Fibroblast of lung (primary cell): ENCODE measurements at places on chromosomes 3 and 15. TPM values are rescaled to one million over a fixed set of nuclear protein-coding genes. Genes with fewer than 3 reads are reported as not detected.
A peak's percentile ranks its signal among the peaks of the same experiment; 100 is the strongest.

Gene SYNM
- 4.4 and 8.6 TPM in 2 replicates for total RNA-seq

Gene POLQ
- 3.3 and 4.1 TPM in 2 replicates for total RNA-seq

Gene FEZF2
- total RNA-seq: not detected in 2 replicates

Gene CMC1
- total RNA-seq: 5.4 and 5.6 TPM in 2 replicates

- H3K4me1 ChIP-seq: no peaks in the 10 kb centered on the region
- H3K27me3 ChIP-seq: no peaks in the 10 kb centered on the region
- no peaks in the 10 kb centered on the region for H3K36me3 ChIP-seq
- no peak overlapping the region for H3K27ac ChIP-seq
Measured at GRCh38 chr3:154540950-154541604, 111.1 kb upstream of the GPR149 start.

Gene TGM4
- total RNA-seq: not detected in 2 replicates

- H3K27me3 ChIP-seq: no peaks in the 10 kb centered on the region
- H3K36me3 ChIP-seq: no peaks in the 10 kb centered on the region
- DNase-seq: peak; percentile 98
- H3K27ac ChIP-seq: peak overlapping the region; percentile 22
Measured at GRCh38 chr15:71752604-71753289, 57.6 kb upstream of the NR2E3 start.

DNA sequence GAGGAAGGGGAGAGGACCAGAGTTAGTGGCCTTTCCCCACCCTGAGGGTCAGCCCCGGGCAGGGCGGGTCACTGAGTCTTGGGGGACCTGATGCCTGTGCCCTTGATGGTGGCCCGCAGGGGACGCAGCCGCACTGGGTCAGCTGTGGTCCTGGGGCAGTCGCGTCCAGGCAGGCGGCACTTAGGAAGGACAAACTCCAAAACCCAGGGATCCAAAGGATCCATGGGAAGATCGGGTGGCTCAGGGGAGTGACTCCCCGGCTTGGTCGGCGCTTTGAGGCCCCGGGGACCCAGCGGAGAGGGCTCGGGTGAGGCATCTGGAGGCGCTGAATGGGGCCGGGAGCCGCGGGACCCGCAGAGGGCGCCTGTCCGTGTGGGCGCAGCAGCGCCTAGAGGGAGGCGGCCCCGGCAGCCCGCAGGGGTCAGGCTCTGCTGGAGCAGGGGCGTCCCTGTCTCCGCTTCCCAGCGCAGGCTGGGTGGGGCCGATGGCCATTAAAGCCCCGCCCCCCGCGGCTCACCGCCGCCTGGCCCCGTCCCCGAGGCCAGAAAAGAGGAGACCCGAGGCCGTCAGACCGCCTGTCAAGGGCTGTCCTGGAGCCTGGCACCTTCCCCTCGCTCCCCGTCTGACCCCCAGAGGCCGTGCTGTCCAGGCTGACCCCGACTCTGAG lies 17.5 kb downstream of the CIDEC start:
- H3K4me3 ChIP-seq: no peak overlapping the region
- H3K4me1 ChIP-seq: peaks cover 5% of the 10 kb centered on the region
- no peaks in the 10 kb centered on the region for H3K36me3 ChIP-seq

Gene ITIH1
- total RNA-seq: not detected in 2 replicates

DNA sequence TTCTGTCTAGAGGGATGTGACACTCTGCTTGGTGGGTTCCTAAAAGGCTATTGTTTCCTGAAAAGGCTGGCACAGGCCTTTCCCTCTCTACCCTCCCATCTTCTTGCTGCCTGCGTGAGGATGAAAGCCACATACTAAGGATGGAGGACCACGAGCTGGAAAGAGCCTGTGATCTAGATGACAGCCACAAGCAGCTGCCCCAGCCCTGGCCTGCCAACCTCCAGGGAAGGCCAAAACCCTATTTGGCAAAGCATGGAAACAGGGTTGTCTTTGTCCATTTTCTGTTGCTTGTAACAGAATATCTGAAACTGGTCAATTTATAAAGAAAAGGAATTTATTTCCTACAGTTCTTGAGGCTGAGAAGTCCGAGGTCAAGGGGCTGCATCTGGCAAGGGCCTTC lies 144.5 kb downstream of the FBLN2 start:
- H3K27ac ChIP-seq: no peak overlapping the region
- no peaks in the 10 kb centered on the region for H3K4me1 ChIP-seq
- DNase-seq: no peak
- H3K36me3 ChIP-seq: no peaks in the 10 kb centered on the region

DNA sequence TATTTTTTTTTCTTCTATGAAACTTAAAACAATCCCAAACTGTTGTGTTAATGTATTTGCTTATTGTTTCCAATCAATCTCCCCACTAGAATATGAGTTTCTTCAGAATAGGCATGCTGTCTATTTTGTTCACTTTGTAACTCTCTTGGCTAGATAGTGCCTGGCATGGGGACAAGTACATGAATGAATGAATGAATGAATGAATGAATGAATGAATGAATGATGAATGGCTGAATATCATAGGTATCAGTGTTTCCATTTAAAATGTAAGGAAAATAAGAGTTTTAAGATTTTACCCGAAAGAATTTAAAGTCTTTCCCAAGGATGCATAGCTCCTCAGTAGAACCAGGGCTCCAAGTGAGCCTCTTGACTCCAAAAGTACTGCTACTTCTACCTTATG lies 294.9 kb upstream of the GADL1 start:
- H3K27me3 ChIP-seq: no peaks in the 10 kb centered on the region
- no peaks in the 10 kb centered on the region for H3K4me1 ChIP-seq
- no peak overlapping the region for H3K27ac ChIP-seq
- H3K4me3 ChIP-seq: no peak overlapping the region

Gene BMF
- 8.6 and 9.5 TPM in 2 replicates for total RNA-seq

Gene FRMD5
- total RNA-seq: 1.3 and 4.3 TPM in 2 replicates

GRCh38 chr3:148735597-148735996 lies 37.9 kb downstream of the AGTR1 start:
- H3K4me3 ChIP-seq: no peak overlapping the region
- DNase-seq: no peak
- no peaks in the 10 kb centered on the region for H3K27me3 ChIP-seq
- H3K36me3 ChIP-seq: no peaks in the 10 kb centered on the region
- no peaks in the 10 kb centered on the region for H3K4me1 ChIP-seq

GRCh38 chr15:79115986-79116665 lies 25.5 kb upstream of the RASGRF1 start:
- DNase-seq: no peak
- H3K27me3 ChIP-seq: no peaks in the 10 kb centered on the region
- H3K4me3 ChIP-seq: no peak overlapping the region
- H3K27ac ChIP-seq: no peak overlapping the region
- H3K4me1 ChIP-seq: no peaks in the 10 kb centered on the region
- H3K36me3 ChIP-seq: no peaks in the 10 kb centered on the region

GRCh38 chr3:7266551-7266950 lies 405.6 kb downstream of the GRM7 start:
- no peak overlapping the region for H3K4me3 ChIP-seq
- no peak for DNase-seq
- H3K36me3 ChIP-seq: no peaks in the 10 kb centered on the region

DNA sequence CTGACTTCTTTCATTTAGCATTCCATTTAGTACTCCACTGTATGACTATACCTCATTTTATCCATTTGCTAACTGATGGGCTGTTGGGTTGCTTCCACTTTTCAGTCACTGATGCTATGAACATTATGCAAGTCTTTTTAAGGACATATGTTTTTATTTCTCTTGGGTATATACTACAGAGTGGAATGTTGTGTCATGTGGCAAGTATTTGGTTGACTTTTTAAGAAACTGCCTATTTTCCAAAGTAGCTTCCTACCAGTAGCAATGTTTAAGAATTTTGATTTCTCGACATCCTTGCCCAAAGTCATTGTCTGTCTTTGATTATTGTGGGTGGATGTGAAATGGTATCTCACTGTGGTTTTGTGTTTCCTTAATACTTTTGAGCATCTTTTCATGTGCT lies 110.1 kb upstream of the TPM1 start:
- H3K27me3 ChIP-seq: no peaks in the 10 kb centered on the region
- H3K4me3 ChIP-seq: no peak overlapping the region
- no peak overlapping the region for H3K27ac ChIP-seq

Gene SI
- not detected in 2 replicates for total RNA-seq

DNA sequence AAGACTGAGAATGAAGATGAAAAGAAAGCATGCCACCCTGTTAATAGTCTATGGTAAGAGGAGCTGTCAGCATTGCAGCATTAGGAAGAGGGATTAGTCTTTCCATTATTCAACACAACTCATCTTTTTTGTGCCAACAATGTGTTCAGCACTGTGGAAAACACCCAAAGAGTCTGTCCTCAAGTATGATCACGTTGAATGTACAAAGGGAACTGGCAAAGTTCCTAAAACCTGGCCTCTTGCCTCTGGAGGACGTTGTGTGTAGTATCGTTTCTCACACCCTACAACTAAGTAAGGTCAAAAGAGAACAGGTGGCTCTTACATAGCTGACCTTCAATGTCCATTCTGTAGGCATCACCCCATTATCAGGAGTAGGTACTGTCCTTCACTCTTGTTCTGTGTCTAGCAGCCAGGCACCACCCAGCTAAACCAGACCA lies 147.9 kb upstream of the THBS1 start:
- H3K4me1 ChIP-seq: peaks cover 2% of the 10 kb centered on the region
- no peaks in the 10 kb centered on the region for H3K27me3 ChIP-seq
- H3K27ac ChIP-seq: no peak overlapping the region
- H3K4me3 ChIP-seq: no peak overlapping the region
- DNase-seq: no peak

DNA sequence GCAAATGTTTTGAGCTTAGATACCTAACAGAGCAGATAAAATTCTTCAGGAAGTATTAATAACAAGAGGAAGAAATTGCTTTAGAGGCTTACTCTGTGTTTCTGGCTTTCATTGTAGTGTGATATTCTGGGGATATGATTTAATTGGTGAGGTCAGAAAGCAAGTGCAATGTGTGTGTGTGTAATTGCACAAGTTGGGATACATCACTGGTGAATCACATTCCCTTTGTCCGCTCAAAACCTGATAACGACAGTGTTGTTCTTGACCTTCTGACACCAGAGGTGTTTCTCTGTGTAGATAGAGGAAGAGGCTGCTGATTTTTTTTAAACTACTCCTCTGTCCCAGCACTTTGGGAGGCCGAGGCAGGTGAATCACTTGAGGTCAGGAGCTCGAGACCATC lies 161.1 kb downstream of the CACNA2D3 start:
- no peaks in the 10 kb centered on the region for H3K36me3 ChIP-seq
- no peaks in the 10 kb centered on the region for H3K4me1 ChIP-seq
- no peak for DNase-seq
- H3K27ac ChIP-seq: no peak overlapping the region
- H3K27me3 ChIP-seq: no peaks in the 10 kb centered on the region
